ENCODE measurements at places on chromosomes 13 and 19.

DNA sequence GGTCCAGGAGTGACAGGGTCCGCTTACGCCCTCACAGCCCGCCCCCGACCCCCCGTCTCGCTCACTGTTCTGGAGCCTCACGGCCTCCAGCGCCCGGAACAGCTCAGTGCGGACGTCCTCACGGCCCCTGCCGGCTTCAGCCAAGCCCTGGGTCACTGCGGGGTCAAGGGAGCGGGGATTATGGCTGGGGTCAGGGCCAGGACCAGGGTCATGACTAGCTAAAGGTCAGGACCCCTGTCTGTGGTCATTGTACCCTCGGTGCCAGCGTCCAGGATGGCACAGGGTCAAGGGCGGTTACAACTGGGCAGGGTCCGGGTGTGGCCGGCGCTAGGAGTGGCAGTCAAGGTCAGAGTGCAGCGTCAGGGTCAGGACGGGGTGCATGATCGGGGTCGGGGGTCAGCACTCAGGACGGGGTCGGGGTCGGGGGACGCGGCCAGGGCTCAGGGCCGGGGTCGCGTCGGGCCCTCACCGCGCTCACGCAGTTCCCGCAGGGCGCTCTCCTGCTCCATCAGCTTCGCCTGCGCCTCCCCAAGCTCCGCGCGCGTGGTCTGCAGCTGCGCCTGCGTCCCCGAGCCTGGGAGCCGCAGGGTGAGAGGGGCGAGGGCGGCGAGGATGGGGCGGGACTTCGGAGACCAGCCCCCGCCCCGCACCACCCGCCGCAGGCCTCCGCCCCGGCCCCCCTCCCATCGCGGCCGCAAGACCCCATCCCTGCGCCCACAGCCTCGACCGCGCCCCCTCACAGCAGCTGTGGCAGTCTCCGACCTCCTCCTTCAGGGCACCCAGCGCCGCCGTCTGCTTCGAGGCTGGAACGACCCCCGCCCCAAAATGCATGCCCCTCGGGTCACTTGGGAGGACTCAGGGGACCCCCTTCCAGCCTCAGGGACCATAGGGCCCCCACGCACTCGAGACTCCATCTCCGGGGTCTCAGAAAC lies 1.4 kb downstream of the CLEC4G start:
- no peak for DNase-seq

GRCh38 chr13:80340651-80341100 lies 250 bp downstream of the SPRY2 start:
- DNase-seq, result no peak

GRCh38 chr19:35291916-35292315 lies at the start of gene MAG:
Gene MAG (plus strand): TSS chr19:35292161. CDS start chr19:35295409, 3,248 bp downstream.
- no peak for DNase-seq

GRCh38 chr19:13115936-13116281 lies 631 bp downstream of the TRMT1 start:
- no peak for DNase-seq

GRCh38 chr13:76942363-76942762 lies 5.9 kb upstream of the ACOD1 start:
- no peak for DNase-seq

DNA sequence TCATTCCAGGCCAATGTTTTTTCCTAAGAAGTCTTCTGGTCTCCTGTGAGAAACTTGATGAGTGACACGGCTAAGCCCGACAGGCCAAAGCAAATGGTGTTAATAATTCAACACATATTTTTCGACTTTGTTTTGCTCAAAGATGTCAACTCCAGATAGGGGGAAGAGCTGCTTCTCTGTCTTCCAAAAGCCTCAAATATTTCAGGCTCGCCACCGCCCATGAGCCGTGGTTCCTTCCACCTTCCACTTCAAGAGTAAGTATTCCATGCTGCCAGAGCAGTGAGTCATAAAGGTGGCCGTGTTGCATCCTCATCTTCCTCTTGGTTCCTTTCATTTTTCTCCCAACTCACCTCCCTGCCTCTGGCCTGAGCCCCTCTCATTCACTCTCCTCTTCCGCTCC lies 272.6 kb downstream of the EFNB2 start:
- DNase-seq, result no peak

DNA sequence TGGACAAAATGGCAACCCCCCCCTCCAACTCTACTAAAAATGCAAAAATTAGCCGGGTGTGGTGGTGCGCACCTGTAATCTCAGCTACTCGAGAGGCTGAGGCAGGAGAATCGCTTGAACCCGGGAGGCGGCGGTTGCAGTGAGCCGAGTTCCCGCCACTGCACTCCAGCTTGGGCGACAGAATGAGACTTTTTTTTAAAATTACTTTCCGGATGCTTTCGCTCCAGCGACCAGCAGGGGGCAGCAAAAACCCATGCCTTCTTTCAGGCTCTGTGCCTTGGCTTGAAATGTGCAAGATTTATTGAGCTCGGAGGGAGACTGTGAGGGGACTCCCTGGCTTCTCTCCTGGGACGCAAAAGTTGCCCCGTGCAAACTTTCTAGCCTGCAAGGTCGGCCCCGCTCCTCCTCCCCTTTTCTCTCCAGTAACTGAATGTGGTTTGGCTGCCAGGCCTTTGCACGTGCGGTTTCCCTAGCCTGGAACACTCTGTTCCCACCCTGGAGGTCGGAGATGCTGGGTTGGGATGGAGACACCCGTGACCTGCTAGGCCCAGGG lies 61.4 kb upstream of the NFIC start:
- DNase-seq, result no peak

GRCh38 chr13:91574766-91575165 lies 176.3 kb downstream of the GPC5 start:
- no peak for DNase-seq

DNA sequence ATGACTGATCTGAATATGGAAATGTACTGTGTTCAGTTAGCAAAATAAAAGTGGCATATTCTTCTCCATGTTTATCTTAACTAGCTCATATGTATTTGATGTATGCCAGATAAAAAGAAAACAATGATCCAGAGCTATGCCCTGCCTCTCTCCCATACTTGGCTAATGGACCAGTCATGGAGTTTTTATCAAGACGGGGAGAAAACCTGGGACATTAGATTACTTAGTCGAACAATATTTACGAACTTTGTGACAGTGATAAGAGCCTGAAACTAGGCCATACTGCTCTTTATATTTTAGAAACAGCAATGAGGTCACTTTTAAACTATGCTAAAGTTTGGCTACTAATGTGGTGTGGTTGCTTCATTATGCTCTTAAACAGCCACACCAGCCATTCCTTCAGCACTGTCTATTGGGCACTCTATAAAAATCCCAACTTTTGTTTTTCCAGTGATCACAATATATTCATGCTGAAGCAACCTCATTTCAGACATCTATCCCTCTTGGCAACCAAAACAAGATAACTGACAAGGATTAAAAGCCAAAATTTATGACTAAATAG lies 265.0 kb downstream of the FGF14 start:
- DNase-seq, result no peak

GRCh38 chr13:112877066-112877465 lies 91.9 kb upstream of the MCF2L start:
- no peak for DNase-seq

DNA sequence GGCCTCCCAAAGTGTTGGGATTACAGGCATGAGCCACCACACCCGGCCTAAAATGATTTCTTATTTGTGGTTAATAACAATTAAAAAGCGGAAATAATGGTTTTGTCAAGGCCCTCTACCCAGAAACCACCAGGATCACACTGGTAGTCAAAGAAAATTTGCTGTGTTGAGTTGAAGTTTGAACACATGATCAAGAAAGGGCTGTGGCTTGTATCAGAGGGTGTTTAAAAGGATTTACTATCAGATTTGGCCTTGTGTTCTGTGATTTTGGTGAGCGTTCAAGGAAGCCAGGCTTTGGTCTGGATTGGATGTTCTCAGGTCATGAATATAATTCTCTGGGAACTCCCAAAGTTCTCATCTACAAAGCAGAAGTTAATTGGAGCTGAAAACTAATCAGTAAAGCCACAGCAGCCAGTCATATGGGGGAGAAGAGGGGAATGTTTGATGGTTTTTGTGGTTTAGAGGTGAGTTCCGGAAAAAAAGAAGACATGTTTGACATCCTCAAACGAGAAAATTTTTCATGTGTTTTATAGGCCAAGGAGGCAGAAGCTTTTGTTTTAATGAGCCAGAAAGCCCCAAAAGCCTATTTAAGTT lies 10.6 kb upstream of the ZNF556 start:
- no peak for DNase-seq

DNA sequence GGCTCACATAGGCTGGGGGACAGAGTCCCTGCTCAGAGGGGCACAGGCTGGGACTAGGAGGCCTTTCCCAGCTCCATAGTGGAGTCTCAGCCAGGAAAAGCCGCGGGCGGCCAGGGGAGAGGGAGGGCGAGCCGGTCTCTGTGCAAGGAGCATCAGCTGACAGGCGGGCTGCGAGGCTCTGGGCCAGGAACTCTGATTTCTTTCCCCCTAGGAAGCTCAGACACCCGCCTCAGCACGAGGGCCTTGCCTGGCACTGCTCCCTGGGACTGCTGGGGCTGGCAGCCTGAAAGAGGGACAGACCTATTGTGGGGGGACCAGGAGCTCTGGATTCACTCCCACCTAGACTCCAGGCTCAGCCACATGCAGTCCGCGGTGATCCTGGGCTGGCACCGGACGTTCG lies 2.2 kb upstream of the PLK5 start:
- no peak for DNase-seq

- no peak for DNase-seq
Observed at GRCh38 chr13:94323764-94324758, 155.4 kb downstream of the DCT start.

- peak; percentile 71 for DNase-seq
Observed at GRCh38 chr13:100100115-100100879, 11.4 kb downstream of the PCCA start.
